ENCODE measurements at places on chromosomes 5 and 9.

GRCh38 chr5:115428248-115428647 lies 116.3 kb downstream of the FEM1C start:
- DNase-seq = no peak

DNA sequence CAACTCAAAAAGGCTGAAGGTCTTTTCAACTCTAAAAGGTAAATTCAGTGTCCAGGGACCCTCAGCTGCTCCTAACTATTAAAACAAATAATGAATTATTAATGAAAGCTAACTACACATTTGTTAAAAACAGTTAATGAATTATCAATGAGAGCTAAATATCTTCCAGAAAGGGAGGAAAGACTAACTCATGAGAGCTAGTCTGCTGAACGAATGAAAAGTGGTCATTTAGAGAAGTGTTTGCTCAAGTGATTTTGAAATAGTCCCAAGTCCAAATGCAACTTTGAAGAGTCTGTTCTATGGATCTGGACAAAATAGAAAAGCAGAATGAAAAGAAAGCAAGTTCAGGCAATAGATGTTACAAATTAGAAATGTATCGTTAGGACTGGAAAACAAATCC lies 133.9 kb upstream of the SPEF2 start:
- DNase-seq = no peak

DNA sequence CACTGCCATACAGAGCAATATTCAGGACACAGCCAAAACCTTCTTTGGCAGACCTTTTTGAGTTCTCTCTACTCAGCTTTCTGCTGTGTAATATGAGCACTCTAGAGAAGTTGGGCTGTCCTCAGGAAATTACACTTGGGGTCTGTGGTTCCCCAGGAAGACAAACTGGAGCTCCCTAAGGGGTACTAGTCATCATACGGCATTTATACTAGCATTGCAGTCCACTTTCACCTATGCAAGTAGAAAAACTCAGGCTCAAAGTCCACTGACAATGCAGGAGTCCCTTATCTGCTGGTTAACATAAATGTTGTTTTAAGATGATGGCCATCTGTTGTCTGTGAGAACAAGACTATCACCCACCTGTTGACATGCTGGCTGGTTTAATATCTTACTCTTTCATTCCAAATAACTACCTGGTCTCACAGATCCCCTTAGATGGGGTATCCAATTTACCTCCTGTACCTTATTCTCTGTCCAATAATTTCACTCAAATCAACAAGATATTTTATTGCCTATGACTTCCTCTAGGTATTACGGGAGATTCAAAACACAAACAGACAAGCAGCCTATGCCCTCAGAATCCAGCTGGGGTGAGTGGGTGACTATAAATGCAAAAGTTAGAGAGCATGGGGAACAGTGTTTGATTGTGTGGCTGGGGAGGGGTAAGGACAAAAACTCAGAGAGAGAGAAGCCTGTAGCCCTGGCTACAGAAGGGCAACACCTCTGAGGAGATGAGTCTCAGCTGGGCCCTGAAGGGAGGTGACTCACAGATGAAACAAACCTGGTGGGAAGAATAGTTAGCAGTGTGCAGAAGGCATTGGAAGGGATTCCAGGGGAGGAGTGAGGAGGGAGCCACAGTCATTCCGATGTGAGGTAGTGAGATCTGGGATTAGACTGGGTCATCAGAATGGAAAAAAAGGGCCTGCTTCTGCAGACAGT lies 10.2 kb downstream of the DOCK8 start:
- no peak for DNase-seq

DNA sequence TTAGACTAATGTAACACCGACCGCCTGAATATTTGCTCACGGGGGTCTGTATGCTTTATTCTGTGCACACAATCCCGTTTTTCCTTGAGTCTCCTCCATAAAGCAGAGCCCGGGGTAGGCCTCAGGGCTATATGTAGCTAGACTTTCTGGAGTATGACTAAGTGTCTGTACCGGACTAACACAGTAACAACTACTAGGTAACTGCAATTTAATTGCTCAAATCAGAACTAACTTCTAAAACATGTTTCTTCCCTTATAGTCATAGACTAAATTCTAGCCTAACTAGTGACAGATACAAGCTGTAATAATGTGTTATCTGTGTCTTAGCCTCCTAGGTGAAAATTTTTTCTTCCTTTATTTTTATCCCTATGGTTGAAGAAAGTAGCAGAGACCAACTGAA lies 2.1 kb downstream of the REEP5 start:
- no peak for DNase-seq

- no peak for DNase-seq
Observed at GRCh38 chr5:7015586-7016256, 302.5 kb downstream of the TENT4A start.
